ENCODE measurements at places on chromosomes 11 and 22. TPM values are rescaled to one million over a fixed set of nuclear protein-coding genes. Genes with fewer than 3 reads are reported as not detected.

DNA sequence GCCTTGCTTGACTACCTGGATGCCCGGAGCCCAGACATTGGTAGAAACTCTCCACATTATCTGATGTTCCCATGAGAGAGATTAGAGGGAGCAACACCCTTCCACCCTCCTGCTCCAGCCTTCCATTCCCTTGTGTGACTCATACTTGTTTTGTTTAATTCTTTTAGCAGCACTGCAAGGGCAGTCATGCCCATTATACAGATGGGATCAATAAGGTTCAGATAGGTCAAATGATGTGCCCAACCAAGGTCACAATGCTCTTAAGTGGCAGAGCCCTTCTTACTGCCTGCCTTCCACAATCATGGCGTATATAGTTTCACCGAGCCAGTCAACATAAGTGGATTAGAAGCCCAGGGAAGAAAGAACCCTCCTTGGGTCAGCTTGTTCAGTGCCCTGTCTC, 6.6 kb upstream of the CCDC134 start:
- H3K4me1 ChIP-seq = no peaks in the 10 kb centered on the region
- H3K4me3 ChIP-seq = no peak overlapping the region
- H3K27me3 ChIP-seq = no peaks in the 10 kb centered on the region
- DNase-seq = no peak
- H3K36me3 ChIP-seq = peaks cover 4% of the 10 kb centered on the region
- H3K27ac ChIP-seq = no peak overlapping the region

DNA sequence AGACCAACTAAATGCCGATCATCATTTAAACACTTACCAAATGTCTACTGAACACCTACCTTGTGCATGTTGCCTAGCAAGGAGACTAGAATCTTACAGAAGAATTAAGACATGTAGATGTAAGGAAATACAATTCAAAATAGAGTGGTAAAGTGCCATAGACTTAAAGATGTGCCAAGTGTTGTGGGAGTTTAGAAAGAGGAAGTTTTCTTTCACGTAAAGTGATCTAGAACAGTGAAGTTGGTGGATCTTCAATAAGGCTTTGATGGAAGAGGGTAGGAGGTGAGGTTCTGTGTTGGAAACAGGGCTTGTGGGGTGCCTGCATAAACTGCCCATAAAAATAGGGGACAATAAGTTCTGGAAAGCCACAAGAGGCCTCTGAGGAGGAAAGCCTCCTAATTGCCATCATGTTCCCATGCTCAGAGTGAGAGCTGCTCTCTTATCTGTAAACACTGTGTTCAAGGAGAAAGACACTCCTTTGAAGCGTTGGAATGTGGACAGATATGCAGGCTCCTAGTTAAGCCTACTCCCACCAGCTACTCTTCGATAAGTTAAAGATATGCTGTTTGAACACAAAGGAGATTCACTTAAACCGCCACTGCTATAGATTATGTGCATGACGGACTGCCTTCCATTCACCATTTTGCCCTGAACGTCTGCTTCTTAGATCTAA, 66.7 kb downstream of the HSD17B12 start:
- no peaks in the 10 kb centered on the region for H3K27me3 ChIP-seq
- no peak for DNase-seq
- H3K4me3 ChIP-seq = no peak overlapping the region
- no peaks in the 10 kb centered on the region for H3K4me1 ChIP-seq
- no peaks in the 10 kb centered on the region for H3K36me3 ChIP-seq

GRCh38 chr11:1409108-1409851, 19.5 kb downstream of the BRSK2 start:
- no peak overlapping the region for H3K27ac ChIP-seq
- no peaks in the 10 kb centered on the region for H3K4me1 ChIP-seq
- no peak for DNase-seq
- no peaks in the 10 kb centered on the region for H3K27me3 ChIP-seq
- H3K36me3 ChIP-seq = no peaks in the 10 kb centered on the region

- no peaks in the 10 kb centered on the region for H3K4me1 ChIP-seq
- no peaks in the 10 kb centered on the region for H3K27me3 ChIP-seq
- no peak overlapping the region for H3K27ac ChIP-seq
- DNase-seq = no peak
- no peak overlapping the region for H3K4me3 ChIP-seq
- no peaks in the 10 kb centered on the region for H3K36me3 ChIP-seq
Measured at GRCh38 chr11:13883042-13883441, 79.5 kb upstream of the SPON1 start.

GRCh38 chr22:26023104-26023775, 146.0 kb upstream of the SEZ6L start:
- H3K27ac ChIP-seq = no peak overlapping the region
- DNase-seq = no peak
- no peaks in the 10 kb centered on the region for H3K4me1 ChIP-seq
- H3K4me3 ChIP-seq = no peak overlapping the region
- H3K36me3 ChIP-seq = no peaks in the 10 kb centered on the region

- H3K36me3 ChIP-seq = no peaks in the 10 kb centered on the region
- no peak overlapping the region for H3K4me3 ChIP-seq
- peak; percentile 47 for DNase-seq
- H3K27ac ChIP-seq = no peak overlapping the region
- H3K4me1 ChIP-seq = no peaks in the 10 kb centered on the region
Measured at GRCh38 chr22:27554106-27554811, 247.3 kb downstream of the MN1 start.

DNA sequence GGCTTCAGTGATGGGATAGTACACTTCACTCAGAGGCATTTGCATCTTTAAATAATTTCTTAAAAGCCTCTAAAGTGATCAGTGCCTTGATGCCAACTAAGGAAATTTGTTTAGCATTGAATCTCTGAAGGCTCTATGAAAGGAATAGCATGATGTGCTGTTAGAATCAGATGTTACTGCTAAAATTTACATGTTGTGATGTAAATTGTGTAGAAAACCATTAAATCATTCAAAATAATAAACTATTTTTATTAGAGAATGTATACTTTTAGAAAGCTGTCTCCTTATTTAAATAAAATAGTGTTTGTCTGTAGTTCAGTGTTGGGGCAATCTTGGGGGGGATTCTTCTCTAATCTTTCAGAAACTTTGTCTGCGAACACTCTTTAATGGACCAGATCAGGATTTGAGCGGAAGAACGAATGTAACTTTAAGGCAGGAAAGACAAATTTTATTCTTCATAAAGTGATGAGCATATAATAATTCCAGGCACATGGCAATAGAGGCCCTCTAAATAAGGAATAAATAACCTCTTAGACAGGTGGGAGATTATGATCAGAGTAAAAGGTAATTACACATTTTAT, 4.6 kb downstream of the MALAT1 start:
- H3K36me3 ChIP-seq = peaks cover 59% of the 10 kb centered on the region
- peak overlapping the region; percentile 84 for H3K4me3 ChIP-seq

GRCh38 chr11:75204685-75205563, 35.6 kb upstream of the TPBGL start:
- H3K27ac ChIP-seq = peak overlapping the region; percentile 53
- peak; percentile 76 for DNase-seq
- no peaks in the 10 kb centered on the region for H3K27me3 ChIP-seq
- H3K4me3 ChIP-seq = no peak overlapping the region

GRCh38 chr11:114058026-114058706, 1.3 kb upstream of the ZBTB16 start:
- no peak for DNase-seq
- peak overlapping the region; percentile 88 for H3K4me3 ChIP-seq
- peak overlapping the region; percentile 95 for H3K27ac ChIP-seq
- peaks cover 2% of the 10 kb centered on the region for H3K36me3 ChIP-seq

DNA sequence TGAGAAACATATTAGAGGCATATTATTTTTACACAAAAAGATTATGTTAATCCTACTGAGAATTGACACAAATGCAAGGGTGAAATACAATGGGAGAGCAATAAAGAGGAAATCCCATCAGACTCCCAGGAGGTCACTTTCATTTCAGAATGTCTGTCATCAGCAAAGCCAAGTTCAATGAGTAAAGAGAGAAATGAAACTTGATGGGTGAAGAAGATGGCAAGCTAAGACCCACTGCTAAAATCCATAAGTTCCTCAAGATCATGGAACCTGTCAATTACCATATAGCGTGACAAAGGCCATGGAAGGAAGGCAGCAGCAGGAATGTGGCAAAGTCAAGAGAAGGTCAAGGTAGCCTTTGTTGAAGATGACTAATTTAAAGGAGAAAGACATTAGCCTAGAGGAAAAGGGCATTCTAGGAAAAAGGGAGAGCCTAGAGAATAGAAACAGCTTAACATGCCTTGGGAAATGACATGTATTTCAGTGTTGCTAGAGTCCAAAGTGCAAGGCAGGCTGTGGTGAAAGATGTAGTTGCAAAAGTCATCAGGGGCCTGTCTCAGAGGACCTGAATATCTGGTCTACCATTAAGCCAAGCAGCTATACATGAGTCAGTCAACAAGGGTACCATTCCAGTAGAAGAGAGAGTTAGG, 43.1 kb downstream of the FAM168A start:
- no peak overlapping the region for H3K4me3 ChIP-seq
- no peaks in the 10 kb centered on the region for H3K36me3 ChIP-seq
- no peaks in the 10 kb centered on the region for H3K4me1 ChIP-seq
- no peak overlapping the region for H3K27ac ChIP-seq

DNA sequence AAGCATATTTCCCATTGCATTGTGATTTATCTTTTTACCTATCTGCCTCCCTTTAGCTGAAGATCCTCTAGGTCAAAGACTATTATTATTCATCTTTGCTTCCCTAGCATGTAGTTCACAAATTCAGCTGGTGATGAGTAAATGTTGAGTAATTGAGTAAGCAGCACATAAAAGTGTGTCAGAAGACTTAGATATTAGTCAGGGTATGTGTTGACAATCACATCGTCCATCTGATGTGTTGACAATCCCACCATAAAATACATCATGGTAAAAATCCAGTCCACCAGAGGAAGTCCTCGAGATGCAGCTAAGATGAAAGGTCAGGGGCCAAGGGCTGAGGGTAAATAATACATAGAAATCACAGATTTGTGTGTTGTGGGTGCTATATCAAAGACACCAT, 22.9 kb upstream of the ABTB2 start:
- no peaks in the 10 kb centered on the region for H3K27me3 ChIP-seq
- H3K4me3 ChIP-seq = no peak overlapping the region
- H3K27ac ChIP-seq = no peak overlapping the region
- DNase-seq = no peak

DNA sequence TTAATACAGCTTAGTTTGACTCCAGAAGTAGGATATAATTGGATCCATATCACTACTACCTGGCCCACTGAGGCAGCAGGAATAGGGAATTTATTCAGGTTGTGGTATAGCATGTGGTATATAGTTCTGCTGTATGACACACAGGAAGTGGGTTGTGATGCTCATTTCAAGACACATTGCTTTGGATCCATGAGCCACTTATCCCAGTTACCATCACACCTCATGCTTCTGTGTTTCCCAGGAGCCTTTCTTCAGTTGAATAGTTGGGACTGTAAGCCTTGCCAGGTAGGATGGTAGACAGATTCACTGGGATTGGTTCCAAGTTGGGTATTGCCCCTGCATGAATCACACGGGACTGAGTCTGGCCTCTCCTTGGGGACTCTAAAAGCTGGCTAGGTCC, 9.9 kb upstream of the SLC37A2 start:
- H3K27me3 ChIP-seq = no peaks in the 10 kb centered on the region
- H3K36me3 ChIP-seq = no peaks in the 10 kb centered on the region
- H3K27ac ChIP-seq = no peak overlapping the region
- DNase-seq = no peak
- H3K4me3 ChIP-seq = no peak overlapping the region

DNA sequence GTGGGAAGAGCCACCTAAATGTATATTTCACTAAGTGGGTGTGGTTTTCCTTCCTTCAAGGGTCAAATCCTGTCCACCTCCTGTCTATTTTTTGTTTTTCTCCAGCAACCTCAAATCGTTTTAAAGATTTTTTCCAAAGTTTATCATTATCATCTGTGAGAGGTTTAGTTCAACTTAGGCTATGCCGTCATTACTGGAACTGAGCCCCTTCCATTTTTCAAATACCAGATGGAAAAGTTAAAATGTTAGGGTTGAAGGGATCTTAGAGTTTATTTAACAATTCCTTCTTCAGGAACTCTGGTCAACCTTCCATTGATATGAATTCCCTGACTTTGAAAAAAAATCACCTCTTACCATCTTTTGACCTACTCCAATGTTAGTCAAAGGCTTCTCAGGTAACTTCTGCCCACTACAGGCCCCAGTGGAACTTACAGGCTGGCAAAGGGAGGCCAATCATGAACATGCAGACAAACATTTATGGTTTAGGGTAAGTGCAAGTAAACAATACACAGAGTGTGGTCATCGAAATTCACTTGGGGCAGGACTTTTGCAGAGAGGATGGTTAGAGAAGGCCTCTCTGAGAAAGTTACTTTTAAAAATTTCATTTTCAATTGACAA, 45.2 kb downstream of the SYN3 start:
- DNase-seq = no peak
- H3K4me1 ChIP-seq = no peaks in the 10 kb centered on the region
- no peaks in the 10 kb centered on the region for H3K36me3 ChIP-seq
- H3K27me3 ChIP-seq = no peaks in the 10 kb centered on the region

GRCh38 chr11:130706572-130706971, 209.7 kb downstream of the SNX19 start:
- H3K4me3 ChIP-seq = no peak overlapping the region
- no peaks in the 10 kb centered on the region for H3K27me3 ChIP-seq
- no peak for DNase-seq

GRCh38 chr11:95092549-95093324, 3.1 kb downstream of the ENDOD1 start:
- no peaks in the 10 kb centered on the region for H3K4me1 ChIP-seq
- peak overlapping the region; percentile 60 for H3K27ac ChIP-seq
- H3K36me3 ChIP-seq = no peaks in the 10 kb centered on the region
- no peaks in the 10 kb centered on the region for H3K27me3 ChIP-seq

DNA sequence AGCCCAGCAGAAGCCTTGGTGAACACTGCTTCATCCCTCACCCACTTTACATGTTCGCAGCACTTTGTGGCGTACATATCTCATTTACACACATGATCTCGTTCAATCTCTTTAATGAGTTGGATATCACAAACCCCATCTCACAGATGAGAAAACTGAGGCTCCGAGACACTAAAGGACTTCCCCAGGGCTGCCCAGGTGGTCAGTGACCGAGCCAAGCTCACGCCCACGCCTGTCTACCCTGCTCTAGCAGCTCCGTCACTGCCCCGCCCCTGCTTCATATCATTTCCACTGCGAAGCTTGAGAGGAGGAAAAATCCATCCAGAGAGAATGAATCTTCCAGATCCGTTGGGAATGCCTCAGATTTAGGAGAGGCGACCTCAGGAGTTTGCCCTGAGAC, 11.8 kb upstream of the DSCAML1 start:
- H3K4me3 ChIP-seq = no peak overlapping the region
- DNase-seq = peak; percentile 63
- H3K27ac ChIP-seq = peak overlapping the region; percentile 63
- no peaks in the 10 kb centered on the region for H3K4me1 ChIP-seq

Gene GAL3ST1
- total RNA-seq = 60.6 TPM

Gene VSIG2
- not detected for total RNA-seq

Gene HYLS1
- total RNA-seq = not detected

Gene PRG3
- total RNA-seq = not detected

Gene OR51B4
- total RNA-seq = not detected

Gene MRPL48
- 31.2 TPM for total RNA-seq

Gene RGL4
- total RNA-seq = not detected

Gene CCDC81
- total RNA-seq = 3.1 TPM

Gene GAS2L1
- 38.2 TPM for total RNA-seq

Gene ZNF280A
- not detected for total RNA-seq

Gene OR1S1
- total RNA-seq = not detected

Gene HORMAD2
- not detected for total RNA-seq
